ENCODE measurements at places on chromosomes 4 and X. TPM values are rescaled to one million over a fixed set of nuclear protein-coding genes. Genes with fewer than 3 reads are reported as not detected.
A peak's percentile ranks its signal among the peaks of the same experiment; 100 is the strongest.

The CRLF2 gene
- 1.3 TPM for total RNA-seq

The POU4F2 gene
- total RNA-seq = not detected

The SUPT20HL2 gene
- not detected for total RNA-seq

GRCh38 chrX:130702867-130703707 is 199.9 kb downstream of the ENOX2 start:
- no peak for DNase-seq

DNA sequence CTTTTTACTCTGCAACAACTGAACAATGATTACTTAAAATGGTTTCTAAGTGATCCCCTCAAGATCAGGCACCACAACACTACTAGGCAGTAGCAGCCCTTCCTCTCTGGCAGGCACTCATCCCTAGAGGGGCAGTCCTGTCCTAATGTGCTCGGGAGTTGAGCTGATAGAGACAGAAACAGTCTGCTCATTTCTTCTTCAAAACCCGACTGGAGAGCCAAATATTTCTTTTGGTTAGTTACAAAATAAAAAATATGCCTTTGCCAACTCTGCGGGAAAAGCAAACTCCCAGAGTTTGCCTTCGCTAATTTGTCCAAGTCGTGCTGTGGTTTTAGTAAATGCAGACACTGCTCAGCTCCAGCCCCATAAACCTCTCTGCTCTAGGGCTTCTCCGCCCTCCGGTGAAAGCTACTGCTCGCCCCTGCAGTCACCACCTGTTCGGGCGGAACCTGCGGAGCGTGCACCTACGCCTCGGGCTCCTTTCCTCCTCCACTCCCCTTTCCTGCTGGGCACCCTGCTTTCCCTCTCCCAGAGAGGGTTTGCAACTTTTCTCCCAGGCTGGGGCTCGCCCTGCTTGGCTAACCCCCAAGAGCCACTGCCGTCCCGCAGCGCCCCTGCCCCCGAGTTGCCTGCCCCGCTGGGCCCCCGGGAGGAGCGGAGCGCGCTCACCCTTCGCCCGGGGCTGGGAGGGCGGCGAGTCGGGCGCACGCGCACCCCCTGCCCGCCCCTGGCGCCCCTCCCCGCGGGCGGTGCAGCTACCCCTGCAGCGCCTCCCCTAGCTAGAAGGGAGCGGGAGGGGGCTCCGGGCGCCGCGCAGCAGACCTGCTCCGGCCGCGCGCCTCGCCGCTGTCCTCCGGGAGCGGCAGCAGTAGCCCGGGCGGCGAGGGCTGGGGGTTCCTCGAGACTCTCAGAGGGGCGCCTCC is at the start of gene NPNT:
Gene NPNT, plus strand, starts transcription at position 812 of the 923 bp plus-strand sequence. CDS start 182 bp downstream, outside the sequence.
- DNase-seq = peak; percentile 74
